SK-N-MC (cell line): ENCODE measurements at places on chromosomes 2 and 18.

GRCh38 chr2:240033330-240033678 lies 3.1 kb upstream of the OR6B2 start:
- DNase-seq: no peak

- DNase-seq: no peak
Measured at GRCh38 chr2:77325395-77325794, 196.8 kb downstream of the LRRTM4 start.

GRCh38 chr2:72205504-72205881 lies 57.8 kb upstream of the CYP26B1 start:
- DNase-seq: no peak

- DNase-seq: peak; percentile 14
Measured at GRCh38 chr2:155368934-155369333, 670.4 kb downstream of the KCNJ3 start.

GRCh38 chr2:196934672-196935071 lies 8.2 kb upstream of the PGAP1 start:
- DNase-seq: no peak

GRCh38 chr2:228387776-228388175 lies 206.3 kb upstream of the SPHKAP start:
- DNase-seq: no peak

GRCh38 chr2:164847981-164848741 lies 6.5 kb upstream of the COBLL1 start:
- no peak for DNase-seq

- DNase-seq: no peak
Measured at GRCh38 chr2:37323176-37323780, 1.4 kb downstream of the PRKD3 start.

DNA sequence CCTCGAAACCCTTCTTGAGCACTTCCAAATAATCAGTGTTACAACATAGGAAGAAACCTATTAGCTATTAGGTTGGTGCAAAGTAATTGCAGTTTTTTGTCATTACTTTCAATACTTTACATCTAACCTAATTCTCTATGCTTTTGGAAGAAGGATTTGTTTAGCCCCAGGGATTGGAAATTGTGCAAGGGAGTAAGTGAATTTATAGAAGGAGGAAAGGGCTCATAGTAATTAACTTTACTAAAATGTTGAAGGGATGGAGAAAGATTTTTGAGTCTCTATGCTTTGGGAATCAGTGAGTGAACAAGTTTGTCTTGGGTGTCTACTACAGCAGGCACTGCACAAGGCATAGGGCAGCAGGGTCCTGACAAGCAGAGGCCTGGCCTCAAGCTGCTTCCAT lies 261.1 kb downstream of the EN1 start:
- DNase-seq: no peak

- no peak for DNase-seq
Measured at GRCh38 chr2:227871375-227871791, at the start of gene DAW1. DAW1 (plus strand) TSS chr2:227871631; CDS start chr2:227871690, 59 bp downstream.

DNA sequence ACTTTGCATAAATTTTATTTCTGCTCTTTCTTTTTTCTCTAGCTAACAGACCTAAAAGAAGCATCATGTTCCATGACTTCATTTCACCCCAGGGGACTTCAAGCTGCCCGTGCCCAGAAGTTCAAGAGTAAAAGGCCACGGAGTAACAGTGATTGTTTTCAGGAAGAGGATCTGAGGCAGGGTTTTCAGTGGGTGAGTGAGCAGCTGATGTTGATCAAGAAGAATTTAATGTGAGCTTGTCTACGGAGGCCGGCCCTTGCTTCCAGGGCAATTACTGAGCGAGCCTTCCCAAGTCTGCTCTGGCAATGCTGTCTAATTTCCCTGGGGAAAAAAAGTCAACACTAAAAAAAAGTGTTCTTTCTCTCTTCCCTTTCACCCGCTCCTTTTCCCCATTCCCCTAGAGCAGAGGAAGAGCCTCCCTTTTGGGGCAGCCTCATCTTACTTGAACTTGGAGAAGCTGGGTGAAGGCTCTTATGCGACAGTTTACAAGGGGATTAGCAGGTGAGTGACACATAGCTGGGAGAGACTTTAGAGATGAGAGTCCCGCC lies 1.2 kb downstream of the CDK15 start:
- no peak for DNase-seq

- no peak for DNase-seq
Measured at GRCh38 chr2:217912098-217913024, 90.4 kb downstream of the TNS1 start.

DNA sequence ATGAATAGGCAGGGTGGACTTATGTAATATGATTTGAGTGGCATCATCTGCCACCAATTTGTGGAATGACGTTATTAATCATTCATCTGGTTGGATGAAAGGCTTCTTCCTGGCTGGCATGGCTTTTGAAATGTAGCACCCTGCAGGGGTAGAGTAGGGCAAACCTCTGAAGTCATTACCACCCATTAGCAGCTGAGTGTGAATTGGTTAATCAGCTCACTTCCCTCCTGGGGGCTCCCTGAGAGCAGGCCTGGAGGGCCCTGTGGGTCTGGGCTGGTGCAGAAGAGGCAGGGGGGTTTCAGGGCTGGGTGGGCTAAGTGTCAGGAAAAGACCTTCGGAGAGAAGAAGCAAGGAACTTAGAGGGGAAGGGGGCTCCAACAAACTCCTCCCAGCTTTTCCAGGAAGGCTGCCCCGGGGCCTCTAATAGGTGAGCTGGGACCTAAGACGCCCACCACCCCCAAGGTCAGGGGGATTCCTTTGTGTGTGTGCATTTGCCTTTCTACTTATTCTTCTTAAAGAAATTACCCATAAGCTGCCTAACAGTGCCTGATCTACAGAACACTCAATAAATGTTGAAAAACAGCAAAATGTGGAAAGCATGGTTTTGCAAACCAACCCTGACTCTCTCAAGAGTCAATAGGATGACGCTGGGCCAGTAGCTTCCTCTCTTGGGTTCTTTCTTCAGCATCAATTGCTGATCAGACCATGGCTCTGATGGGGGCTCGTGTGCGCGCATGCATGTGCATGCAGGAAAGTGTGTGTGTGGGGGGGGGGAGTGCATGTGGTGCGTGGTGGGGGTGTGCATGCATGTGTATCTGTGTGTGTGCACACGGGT lies 49.7 kb upstream of the ZNF516 start:
- DNase-seq: no peak
